ENCODE measurements at places on chromosomes 11 and 22. TPM values are rescaled to one million over a fixed set of nuclear protein-coding genes. Genes with fewer than 3 reads are reported as not detected.

HIPK3 gene
- 286 TPM for total RNA-seq

GGT5 gene
- total RNA-seq: 70.6 TPM

DNA sequence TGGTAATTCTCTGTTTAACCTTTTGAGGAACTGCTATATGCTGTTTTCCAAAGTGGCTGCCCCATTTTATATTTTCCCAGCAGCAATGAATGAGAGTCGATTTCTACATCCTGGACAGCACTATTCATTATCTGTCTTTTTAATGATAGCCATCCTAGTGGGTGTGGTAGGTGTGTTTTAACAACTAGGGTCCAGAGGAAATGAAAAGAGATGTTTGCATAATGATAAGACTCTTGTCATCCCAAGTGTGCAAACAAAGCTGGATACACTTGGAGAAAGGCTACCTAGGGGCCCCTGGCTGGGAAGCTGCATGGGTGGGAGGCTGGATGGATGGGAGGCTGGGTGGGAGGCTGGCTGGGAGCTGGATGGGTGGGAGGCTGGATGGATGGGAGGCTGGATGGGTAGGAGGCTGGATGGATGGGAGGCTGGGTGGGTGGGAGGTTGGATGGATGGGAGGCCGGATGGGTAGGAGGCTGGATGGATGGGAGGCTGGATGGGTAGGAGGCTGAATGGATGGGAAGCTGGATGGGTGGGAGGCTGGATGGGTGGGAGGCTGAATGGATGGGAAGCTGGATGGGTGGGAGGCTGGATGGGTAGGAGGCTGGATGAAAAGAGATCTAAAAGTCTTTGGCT is 158.0 kb downstream of the DSCAML1 start:
- DNase-seq: no peak

- no peak for DNase-seq
Measured at GRCh38 chr11:70247042-70247709, 23.3 kb upstream of the PPFIA1 start.

- DNase-seq: no peak
Measured at GRCh38 chr22:26259510-26259909, 90.2 kb downstream of the SEZ6L start.

GRCh38 chr22:24066865-24067264 is 55.8 kb downstream of the CABIN1 start:
- DNase-seq: no peak
